ENCODE measurements at places on chromosomes 11 and 22. TPM values are rescaled to one million over a fixed set of nuclear protein-coding genes. Genes with fewer than 3 reads are reported as not detected.

OR52E8 gene
- total RNA-seq, result not detected

P2RX6 gene
- total RNA-seq, result 1.9 TPM

DNA sequence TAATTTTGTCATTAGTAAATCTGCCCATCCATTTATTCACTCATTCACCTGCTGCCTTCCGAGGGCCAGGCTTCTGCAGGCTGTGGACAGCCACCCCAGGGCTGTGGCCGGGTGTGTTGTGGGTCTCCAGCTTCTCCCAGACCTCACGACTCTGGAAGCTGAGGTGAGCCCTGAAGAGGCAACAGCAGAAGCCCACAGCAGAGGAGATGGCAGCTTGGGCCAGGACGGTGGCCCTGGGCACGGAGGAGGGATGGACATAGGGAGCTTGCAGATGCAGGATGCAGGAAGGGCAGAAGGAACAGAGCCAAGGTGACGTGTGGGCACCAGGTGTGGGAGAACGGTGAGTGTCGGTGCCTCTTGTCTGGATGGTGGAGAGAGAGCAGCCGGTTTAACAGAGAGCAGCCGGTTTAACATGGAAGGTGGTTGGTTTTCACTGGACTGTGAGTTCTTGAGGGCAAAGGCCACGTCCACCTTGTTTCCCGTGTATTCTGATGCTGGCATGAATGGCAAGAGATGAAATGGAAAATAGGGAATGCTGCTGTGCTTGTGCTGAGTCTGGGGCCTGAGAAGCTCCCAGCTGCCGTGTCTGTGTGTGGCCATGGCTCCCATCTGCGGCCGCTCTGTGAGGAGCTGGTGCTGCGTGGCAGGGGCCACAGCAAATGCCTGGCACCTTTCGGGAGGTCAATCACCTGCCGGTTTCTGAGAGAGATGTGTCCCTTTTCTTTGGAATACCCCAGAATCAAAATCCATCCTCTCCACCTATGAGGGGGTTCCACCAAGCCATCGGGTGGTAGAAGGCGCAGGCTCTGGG, 669.9 kb downstream of the BRD1 start:
- H3K27me3 ChIP-seq, result no peaks in the 10 kb centered on the region
- H3K27ac ChIP-seq, result no peak overlapping the region
- H3K4me1 ChIP-seq, result peaks cover under 1% of the 10 kb centered on the region
- DNase-seq, result no peak
- no peak overlapping the region for H3K4me3 ChIP-seq

GRCh38 chr11:114219559-114220349, 76.4 kb upstream of the NNMT start:
- peak overlapping the region; percentile 81 for H3K27ac ChIP-seq
- peak; percentile 76 for DNase-seq
- peak overlapping the region; percentile 51 for H3K4me3 ChIP-seq

DNA sequence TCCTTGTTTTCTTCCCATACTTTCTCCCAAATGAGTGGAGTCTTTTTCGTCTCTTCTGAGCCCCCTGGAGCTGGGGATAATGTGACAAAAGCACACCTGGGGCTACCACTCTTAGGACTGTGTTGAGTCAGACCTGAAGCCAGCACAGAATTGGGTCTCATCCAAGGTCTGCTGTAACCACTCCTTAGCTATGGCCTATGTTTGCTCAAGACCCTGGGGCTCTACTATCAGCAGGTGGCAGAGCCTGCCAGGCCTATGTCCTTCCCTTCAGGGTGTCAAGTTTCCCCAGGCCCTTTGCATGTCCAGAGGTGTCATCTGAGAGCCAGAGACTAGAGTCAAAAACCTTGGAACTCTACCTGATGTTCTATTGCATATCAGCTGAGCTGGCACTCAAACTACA, 335.7 kb downstream of the DDX10 start:
- no peaks in the 10 kb centered on the region for H3K4me1 ChIP-seq
- H3K36me3 ChIP-seq, result no peaks in the 10 kb centered on the region
- DNase-seq, result no peak
- H3K4me3 ChIP-seq, result no peak overlapping the region
- H3K27me3 ChIP-seq, result no peaks in the 10 kb centered on the region

DNA sequence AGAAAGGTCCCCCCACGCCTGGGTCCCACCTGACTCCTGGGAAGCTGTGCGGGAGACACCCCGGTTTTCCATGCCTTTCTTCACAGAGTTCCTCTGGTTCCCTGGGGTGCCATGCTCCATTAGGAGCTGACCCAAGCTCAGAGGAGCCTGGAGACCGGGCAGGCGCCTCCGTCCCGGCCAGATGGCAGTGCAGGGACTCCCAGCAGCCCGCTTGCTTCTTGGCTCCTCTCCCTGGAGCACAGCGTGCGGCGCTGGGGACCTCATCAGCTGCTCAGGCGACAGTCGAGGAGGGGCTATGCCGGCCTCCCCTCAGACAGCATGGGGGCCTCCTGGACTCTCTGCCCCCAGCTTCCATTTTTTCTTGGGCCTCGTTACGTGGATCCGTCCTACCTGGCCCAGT, 13.1 kb upstream of the TTLL12 start:
- no peaks in the 10 kb centered on the region for H3K36me3 ChIP-seq
- no peak for DNase-seq
- H3K27me3 ChIP-seq, result no peaks in the 10 kb centered on the region

GRCh38 chr11:68012843-68013610, 2.9 kb downstream of the ALDH3B1 start:
- peak overlapping the region; percentile 67 for H3K27ac ChIP-seq
- no peaks in the 10 kb centered on the region for H3K36me3 ChIP-seq
- H3K4me3 ChIP-seq, result no peak overlapping the region
- DNase-seq, result no peak

- peak overlapping the region; percentile 87 for H3K4me3 ChIP-seq
- peak; percentile 57 for DNase-seq
- H3K36me3 ChIP-seq, result no peaks in the 10 kb centered on the region
Observed at GRCh38 chr22:41023299-41023623, 69.1 kb upstream of the EP300 start.

DNA sequence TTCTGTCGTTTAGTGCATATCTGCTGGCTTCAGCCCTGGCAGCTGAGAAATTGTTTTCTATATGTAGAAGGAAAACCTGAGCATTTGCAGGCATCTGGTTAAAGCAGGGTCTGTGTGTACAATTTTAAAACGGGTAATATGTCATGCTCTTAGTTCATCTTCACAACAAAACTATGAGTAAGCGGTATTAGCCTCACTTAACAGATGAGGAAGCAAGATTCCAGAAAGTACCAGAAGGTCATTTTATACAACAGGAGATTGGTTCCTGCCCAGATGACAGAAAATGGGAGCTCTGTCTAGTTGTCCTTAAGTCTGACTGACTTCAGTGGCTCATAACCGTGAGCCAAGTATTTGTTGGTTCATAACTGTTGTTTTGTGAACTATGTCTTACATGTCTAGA, 1.1 kb downstream of the TIMM10B start:
- DNase-seq, result no peak
- no peaks in the 10 kb centered on the region for H3K27me3 ChIP-seq
- H3K27ac ChIP-seq, result no peak overlapping the region
- H3K36me3 ChIP-seq, result peaks cover 60% of the 10 kb centered on the region

DNA sequence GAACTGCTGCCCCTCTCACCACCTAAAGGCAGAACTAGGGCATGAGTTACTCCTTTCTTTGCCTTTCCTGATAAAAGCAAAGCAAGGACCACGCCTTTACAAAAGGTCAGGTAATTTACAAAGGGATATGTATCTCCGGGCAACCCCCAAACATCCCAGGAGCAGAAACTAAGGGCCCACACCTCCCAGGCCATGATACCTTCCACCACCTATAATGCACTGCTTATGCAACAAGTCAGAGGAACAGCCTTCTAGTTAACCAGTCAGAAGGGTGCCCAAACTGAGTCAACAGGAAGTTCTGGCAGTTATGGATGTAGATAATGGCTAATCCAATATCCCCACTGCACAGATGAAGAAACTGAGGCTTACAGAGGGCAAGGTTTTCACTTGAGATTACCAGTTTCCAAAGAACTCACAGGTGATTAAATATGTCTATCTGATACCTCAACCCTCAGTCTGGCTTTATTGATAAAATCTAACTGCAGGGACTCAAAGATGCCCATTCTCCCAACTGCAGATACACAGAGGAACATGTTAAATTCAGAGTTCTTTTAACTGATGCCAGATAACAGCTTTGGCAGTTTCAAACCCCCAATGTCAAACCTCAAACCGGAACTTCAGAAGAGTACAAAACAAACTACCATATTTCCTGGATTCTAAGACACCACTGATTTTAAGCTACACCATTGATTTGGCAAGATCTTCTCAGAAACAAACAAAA, 16.8 kb upstream of the CASTOR1 start:
- no peak overlapping the region for H3K4me3 ChIP-seq
- no peak overlapping the region for H3K27ac ChIP-seq
- DNase-seq, result no peak
- no peaks in the 10 kb centered on the region for H3K27me3 ChIP-seq
- no peaks in the 10 kb centered on the region for H3K4me1 ChIP-seq

Data from endodermal cell (in vitro differentiated cells).